ENCODE measurements at places on chromosomes 11 and 22.

- no peak for DNase-seq
Measured at GRCh38 chr22:46727813-46728364, 10.2 kb downstream of the CERK start.

DNA sequence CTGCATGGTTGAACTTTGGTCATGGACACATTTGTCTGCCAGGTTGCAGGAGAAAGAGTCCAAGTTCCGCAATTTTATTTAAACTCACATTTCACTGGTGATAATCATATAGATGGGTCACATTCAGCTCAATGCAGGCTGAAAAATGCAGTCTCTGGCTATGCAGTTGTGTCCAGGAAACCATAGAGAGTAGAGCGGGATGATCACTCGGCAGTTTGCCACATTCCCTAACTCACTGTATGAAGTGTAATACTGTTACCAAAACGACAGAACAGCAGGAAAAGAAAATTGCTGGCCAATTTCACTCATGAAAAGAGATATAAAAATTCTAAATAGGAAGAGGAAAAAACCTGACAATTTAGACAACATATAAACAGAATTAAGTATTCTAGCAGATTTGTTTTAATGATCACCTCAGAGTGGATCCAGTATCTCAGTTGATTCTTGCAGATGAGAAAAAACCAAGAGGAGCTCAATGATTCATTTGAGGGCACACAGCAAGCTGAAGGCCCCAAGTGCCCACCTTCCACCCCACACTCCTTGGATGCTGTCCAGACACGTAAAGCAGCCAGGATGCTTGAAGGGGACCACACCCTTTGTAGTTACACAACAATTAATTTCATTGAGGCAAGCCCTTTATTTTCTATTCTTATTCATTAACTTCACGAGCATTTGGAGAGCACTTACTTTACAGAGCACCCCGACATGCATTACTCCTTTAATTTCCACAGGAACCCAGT is 422.3 kb downstream of the SOX6 start:
- DNase-seq, result no peak

DNA sequence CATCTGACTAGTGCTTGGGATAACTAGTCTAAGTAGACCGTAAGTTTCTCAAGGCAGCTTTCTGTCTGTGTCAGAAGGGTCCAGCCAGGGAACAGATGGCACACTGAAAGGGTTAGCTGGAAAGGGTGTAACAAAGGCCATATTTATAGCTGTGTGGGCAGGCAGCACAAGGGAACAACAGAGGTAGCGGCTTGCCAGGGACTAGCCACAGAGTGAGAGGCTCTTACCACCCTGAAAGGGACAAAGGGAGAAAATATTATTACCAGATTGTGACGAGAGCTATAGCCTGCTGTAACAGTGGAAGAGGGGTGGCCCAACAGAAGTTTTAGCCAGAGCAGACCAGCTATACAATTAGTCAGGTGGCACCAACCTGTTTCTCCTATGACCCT is 129.4 kb downstream of the CCDC34 start:
- no peak for DNase-seq

GRCh38 chr22:39616781-39617180 is 46.2 kb downstream of the CACNA1I start:
- DNase-seq, result no peak

DNA sequence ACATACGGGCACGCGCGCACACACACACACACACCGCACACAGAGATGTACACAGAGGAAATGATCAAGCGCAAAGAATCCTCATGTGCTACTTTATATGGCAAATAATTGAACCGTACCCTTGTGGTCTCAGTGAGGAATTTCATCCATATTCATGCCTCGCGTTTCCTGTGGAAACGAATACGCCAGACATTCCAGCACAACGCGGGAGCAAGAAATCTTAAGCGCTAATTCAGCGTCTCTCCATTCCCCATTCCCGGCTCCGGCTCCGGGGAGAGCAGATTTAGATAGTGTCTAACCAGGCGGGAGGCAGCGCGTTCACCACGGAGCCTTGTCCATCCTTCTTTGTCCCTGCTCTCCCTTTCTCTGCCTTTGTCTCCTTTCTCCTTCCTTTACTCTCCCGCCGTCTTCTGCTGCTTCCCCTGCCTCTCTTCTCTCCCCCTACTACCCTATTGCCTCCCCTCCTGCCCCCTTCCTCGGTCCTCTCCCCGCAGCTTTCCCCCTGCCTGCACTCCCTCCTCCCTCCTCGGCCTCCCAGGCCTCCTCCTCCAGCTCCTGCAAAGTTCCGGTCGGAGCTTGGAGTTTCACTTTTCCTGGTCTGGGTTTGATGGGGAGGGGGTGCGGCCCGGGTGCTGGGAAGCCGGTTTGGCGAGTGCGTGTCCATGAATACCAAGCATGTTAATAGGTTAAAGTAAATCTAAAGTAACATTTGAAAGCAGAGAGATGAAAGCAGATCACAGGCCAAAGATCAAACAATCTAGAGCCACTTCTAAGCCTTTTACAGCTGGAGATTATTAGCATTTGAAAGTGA is 579.3 kb downstream of the BUD13 start:
- DNase-seq, result no peak

GRCh38 chr11:122220321-122220720 is 104.3 kb upstream of the BLID start:
- DNase-seq, result no peak

Data from stimulated activated CD8-positive, alpha-beta memory T cell treated with anti-CD3 and anti-CD28 coated beads, Interleukin-7, amount 100 ng/mL, for 1 hour (primary cell).